ENCODE measurements at places on chromosomes 11 and 22.

- DNase-seq, result no peak
Observed at GRCh38 chr11:72243173-72244059, 560 bp downstream of the PHOX2A start.

GRCh38 chr11:99238401-99238800 is 217.7 kb downstream of the CNTN5 start:
- DNase-seq, result no peak

DNA sequence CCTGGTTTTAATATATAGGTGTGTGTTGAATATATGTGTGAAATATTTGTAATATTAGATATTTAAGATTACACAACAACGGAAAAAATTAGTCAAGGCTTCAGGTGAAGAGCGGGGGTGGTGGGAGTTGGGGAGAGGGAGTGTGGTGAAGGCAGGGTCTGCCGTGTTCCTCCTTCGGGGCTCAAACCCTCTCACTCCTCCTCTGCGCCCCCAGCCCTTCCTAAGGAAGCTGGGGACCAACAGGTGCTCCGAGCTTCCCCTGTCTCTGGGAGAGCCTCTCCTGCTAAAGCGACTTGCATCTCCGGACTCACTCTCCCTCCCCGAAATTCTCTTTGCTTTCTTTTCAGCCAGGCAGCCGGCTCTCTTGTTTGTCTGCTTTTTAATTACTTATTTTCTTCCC is 960 bp upstream of the CADM1 start:
- no peak for DNase-seq

DNA sequence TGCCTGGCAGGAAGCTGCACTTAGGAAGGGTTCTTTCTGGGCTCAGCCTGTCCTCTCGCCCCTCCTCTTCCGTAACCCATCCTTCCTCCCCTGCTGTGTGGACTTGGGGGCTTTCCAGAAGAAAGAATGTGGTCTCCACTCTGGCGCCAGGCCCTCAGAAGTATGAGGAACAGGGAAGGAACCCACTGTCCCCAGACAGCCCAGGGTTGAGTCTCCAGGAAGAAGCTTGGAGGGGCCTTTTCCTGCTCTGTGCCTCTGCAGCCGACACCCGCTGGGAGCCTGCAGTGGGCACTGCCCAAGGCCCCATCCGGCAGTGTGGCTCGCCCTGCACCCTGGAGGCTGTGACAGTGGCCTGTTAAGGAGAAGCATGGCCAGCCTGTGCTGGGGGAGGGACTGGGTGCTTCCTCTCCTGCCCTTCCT is 112.6 kb downstream of the ST3GAL4 start:
- DNase-seq, result no peak

GRCh38 chr11:16912692-16913111 is 101.5 kb downstream of the PLEKHA7 start:
- DNase-seq, result no peak

GRCh38 chr11:75437966-75438659 is 5.1 kb upstream of the KLHL35 start:
- DNase-seq, result no peak

DNA sequence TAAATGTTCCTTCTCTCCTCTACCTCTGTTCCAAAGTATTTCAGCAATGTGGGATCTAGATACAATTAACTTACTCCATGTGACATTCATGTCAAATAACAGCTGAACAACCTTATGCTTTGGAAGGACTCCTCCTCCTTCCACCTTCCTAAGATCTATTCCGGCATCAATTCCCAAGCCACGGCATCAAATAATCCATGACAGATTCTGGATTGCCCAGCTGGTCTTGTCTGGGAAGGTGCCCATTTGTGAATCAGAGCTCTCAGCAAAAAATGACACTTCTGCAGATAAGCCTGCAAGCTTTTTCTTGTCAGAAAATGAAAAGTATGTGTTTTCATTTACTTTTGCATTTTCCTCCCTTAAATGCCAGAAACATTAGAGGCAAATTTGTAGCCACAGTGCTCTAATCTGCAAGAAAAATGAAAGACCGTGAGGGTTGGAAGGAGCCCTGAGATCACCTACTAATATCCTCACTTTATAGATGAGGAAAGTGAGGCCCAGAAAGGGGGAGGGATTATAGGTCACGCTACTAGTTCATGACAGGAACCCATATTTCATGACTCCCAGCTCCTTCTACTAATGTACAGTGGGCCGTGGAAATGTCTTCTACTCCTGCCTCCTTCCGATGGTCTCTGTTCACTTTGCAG is 124.0 kb downstream of the ME3 start:
- no peak for DNase-seq

DNA sequence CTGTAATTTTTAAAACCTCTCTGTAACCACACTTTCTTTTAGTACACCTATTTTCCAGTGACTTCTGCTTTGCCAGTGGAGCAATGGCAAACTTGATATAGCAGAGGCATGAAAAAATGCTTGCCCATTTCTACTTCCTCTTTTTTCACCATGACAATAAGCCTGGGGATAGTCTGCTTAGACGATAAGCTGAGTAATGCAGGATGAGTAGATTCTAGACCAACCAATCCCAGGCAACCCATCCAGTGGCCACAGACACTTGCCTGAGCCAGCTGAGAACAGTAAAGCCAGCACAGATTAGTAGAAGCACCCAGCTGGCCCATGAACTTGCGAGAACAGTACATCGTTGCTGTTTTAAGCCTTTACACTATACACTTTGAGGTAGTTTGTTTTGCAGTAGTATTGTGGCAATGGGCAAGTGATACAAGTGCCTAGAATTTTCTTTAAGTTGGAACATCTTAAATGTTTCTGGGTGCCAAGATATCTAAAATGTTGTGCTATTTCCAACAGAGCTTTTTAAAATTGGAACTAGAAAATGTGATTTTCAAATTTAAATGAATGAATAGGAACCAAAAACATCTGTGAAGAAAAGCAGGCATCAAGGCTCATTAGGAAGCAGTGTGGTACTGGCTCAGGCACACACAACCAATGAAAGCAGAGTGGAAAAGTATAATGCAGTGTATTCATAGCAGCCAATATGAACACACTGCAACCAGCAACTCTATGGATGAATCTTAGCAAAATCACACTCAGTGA is 37.7 kb downstream of the DDI1 start:
- no peak for DNase-seq

DNA sequence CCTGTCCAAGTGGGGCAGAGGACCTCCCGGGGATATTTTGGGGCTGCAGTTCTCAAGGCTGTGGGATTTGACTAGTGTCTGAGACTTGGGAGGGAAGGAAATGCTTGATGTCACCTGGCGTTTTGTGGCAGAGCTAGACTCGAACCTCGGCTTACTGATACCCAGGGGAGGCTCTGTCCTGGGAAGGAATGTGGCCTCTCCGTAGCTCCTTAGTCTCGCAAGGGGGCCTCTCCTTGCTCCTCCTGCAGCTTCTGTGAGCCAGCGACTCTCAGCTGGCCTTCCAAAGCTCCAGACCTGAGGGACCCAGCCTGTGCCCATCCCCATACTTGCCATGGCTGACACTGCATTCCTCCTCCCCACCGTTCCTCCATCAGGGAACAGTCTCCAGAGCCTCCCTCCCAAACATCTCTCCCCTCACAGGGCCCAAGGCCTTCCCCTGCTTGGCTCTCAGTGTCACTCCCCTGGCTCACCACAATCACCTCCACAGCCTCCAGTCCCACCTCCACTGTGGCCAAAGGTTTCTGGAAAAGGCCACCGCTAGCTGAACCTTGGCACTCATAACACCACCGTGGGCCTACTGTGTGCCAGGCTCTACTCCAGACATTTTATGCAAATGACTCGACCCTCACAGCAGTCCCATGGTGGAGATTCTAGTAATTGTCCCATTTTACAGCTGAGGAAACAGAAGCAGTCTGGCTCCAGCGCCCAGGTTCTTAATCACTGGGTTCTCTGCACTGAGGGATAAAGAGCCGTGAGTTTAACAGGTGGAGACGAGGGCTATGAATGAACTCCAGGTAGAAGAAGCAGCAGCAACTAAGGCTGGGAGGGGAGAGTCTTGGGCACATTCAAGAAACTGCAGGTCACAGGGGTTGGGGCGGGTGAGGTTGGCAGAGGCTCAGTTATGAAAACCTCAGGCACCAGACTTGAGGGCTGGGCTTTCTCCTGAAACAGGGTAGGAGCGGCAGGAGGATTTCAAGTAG is 12.1 kb downstream of the P2RY2 start:
- peak; percentile 39 for DNase-seq

- no peak for DNase-seq
Observed at GRCh38 chr11:102186551-102187191, 76.4 kb downstream of the YAP1 start.

DNA sequence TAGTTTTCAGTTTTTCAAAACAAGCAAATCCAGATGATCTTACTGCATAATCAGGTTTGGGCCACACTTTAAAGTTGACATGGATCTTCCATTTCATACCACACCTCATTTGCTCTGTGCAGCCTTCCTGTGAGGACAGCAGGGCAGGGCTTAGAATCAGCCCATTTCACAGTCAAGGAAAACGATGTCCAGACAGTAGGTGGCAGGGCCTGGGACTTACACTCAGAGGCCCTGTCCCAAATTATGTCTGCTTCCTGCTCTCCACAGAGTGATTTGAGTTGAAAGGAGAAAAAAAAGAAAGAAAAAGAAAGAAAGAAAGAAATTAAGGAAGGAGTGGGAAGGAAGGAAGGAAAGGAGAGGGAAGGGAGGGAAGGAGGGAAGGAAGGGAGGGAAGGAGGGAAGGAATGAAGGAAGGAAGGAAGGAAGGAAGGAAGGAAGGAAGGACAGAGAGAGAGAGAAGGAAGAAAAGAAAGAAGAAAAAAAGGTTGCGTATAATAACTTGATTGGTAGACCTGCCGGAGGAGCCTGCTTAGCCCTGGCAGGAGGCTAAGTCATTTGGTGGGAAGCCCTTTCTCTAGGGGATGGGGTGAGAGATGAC is 23.6 kb downstream of the TSKU start:
- no peak for DNase-seq

- DNase-seq, result peak; percentile 77
Observed at GRCh38 chr11:12088047-12088481, 22.3 kb upstream of the MICAL2 start.

GRCh38 chr11:116465056-116465455 is 307.7 kb downstream of the BUD13 start:
- DNase-seq, result no peak

DNA sequence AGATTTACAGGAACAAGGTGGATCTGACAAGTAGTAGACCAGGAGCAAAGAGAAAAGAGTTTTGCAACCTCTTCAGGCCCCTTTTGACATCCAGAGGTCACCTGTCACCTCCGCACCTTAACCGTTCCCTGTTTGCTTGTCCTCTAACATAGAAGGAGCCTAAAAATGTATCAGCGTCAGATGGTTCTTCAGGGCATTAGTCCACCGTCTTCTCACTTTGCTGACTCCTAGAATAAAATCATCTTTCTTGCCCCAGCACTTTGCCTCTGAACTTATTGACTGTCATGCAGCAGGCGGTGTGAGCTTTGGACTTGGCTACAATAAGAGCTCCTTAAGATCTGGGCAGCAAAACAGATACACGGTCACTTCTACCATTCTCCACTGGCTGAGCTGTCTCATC is 339.7 kb upstream of the B3GAT1 start:
- no peak for DNase-seq

GRCh38 chr11:118663902-118664301 is 15.5 kb downstream of the TREH start:
- no peak for DNase-seq

- DNase-seq, result no peak
Observed at GRCh38 chr11:35160246-35160824, 21.4 kb downstream of the CD44 start.

DNA sequence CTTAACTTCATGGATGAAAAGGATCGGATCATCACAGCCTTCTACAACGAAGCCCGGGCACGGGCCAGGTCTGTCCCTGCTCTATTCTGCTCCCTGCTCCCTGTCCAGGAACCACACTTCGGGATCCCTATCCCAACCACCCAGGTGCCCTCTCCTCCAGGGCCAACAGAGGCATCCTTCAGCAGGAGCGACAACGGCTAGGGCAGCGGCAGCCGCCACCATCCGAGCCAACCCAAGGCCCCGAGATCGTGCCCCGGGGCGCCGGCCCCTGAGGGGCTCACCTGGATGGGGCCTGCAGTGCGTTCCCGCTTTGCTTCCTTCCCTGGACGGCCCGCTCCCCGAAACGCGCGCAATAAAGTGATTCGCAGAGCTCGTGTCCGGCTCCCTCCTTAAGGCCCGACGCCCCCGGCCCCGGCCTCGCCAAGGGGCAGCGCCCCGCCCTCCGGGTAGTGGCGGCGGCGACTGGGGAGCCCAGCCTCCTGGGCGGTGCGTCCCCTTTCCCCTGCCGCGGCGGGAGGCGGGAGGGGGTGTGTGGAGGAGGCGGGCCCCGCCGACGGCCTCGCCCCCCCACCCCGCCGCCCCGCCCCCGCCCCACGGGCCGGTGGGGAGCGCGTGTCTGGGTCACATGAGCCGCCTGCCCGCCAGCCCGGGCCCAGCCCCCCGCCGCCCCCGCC is at the start of gene VEGFB:
VEGFB (plus strand) TSS at position 672 of the 674 bp plus-strand sequence. CDS start 250 bp downstream, outside the sequence.
- peak; percentile 91 for DNase-seq

DNA sequence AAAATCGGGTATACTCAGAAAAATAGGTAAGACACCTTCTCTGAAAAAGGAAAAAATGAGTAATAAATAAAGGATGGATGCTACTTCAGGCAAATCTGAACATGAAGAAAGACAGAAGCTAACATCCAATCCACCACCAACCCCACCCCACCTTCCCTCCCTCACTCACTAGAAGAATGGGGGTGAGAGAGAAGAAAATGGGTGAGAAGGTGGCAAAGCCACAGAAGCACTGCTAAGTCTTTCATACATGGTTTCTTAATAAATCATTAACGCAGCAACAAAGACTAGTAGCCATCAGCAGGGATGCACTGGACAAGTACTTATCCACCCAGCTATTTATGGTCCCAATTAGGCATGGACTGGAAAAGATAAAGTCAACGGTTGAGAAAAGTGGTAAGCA is 5.9 kb downstream of the FHIP1B start:
- no peak for DNase-seq

DNA sequence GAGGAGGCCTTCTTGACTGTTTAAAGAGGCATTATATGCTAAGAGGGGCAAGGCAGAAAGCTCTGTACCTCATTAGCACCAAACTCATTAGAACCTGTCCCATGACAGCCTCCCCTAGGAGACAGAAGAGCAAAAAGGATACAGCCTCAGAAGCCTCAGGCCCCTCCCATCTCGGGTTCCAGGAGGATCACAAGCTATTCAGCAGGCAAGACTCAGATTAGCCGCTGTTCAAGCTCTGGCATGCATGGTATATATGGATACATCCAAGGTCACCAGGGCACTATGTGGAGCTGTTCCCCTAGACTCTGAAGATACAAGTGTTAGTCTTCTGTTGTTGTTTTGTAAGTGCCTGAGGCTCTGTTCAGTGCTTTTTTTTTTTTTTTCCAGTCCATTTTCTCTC is 32.1 kb downstream of the ATXN10 start:
- no peak for DNase-seq

- DNase-seq, result no peak
Observed at GRCh38 chr11:61625525-61625924, 44.6 kb upstream of the SYT7 start.

DNA sequence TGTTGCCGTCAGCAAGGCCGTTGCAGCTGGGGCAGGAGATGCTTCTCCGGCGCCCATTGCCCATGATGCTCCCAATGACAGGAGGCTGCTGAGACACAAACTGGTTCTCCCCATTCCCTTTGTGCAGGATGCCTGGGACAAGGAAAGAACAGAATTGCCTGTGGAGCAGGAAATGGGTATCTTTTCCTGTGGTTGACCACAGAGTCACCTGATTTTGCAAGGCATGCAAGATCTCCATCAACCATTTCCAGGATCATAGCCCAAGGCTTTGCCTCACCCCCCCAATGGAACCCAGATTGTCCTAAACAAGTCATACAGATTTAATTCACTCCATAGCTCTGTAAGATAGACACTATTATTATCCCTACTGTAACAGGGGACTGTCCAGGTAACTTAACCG is 148.1 kb upstream of the NARS2 start:
- DNase-seq, result no peak

GRCh38 chr11:59671471-59671870 is 2.6 kb upstream of the PATL1 start:
- DNase-seq, result no peak

GRCh38 chr11:34449013-34449412 is 10.3 kb downstream of the CAT start:
- DNase-seq, result no peak
